ENCODE measurements at places on chromosomes 12 and 14.

DNA sequence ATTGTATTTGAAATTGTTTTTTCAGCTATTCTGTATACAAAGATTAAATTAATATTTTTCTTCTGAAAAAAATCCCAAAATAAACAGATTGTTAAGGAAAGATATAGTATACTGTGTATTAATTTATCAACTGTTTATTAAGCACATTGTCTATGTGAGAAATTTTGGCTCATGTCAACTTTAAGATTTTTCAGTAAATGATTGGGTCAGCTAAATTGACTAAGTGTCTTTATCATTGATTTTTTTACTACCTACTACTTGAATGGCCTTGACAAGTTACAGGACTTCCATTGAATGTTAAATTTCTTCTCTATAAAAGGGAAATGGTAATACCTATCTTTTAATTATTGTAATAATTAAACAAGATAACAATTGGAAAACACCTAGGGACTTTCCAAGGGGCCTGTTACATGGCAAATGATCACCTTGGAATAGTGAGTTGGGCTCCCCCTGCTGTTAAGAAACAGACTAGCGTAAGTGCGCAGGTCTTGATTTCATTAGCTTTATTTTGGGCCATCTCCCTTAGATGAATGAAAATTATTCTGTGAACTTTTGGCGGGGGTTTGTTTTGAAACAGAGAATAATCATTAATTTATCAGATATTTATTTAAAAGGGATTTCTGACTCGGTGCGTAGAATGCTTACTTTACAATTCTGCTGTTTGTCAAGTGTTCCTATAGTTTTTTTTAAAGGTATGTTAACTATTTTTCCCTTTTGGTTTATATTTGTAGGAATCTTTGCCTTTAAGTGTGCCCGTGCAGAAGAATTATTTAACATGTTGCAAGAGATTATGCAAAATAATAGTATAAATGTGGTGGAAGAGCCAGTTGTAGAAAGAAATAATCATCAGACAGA, 14.5 kb upstream of the CCT2 start:
- peak; percentile 79 for DNase-seq

DNA sequence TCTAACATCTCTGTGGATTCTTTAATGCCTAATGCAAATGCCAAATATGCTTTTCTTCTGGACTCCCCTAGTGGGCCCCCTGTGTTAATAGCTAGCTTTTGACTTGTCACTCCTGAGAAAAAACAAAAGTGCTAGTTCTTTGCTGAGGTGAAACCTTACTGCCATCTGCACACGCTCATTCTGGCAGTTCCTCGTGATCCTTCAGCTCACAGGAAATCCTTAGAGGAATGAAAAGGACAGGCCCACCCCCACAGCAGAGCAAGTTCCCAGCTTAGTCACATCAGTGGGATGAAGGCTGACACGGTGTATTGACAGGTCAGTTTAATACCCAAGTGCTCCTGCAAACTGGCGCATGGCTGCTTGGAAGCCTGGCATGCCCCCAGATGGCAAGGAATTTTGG, 165.1 kb upstream of the ATP2B1 start:
- no peak for DNase-seq

GRCh38 chr12:115223322-115223721, 539.3 kb upstream of the TBX3 start:
- no peak for DNase-seq

DNA sequence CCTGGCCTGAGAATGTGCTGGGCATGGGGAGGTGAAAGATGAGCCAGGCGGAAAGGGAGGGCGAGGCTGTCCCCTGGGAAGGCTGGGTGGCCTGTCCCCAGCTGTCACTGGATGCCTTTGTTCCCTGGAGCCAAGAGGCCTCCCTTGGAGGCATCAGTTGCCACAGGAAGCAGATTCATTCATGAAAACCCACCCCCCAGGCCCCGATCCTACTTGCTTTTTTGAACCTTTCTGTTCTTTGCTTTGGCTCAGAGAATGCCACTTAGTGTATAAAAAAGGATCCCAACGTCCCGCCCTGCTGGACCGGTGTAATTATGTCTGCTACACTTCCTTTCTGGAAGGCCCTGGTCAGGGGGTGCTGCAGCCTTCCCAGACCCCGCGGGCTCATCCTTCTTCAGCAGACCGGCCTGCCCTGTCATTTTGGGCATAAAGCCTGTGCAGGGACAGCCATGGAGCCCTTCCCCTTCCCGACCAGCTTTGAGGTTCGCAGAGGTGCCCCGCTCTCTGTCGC, 220.2 kb downstream of the SLC41A2 start:
- no peak for DNase-seq

DNA sequence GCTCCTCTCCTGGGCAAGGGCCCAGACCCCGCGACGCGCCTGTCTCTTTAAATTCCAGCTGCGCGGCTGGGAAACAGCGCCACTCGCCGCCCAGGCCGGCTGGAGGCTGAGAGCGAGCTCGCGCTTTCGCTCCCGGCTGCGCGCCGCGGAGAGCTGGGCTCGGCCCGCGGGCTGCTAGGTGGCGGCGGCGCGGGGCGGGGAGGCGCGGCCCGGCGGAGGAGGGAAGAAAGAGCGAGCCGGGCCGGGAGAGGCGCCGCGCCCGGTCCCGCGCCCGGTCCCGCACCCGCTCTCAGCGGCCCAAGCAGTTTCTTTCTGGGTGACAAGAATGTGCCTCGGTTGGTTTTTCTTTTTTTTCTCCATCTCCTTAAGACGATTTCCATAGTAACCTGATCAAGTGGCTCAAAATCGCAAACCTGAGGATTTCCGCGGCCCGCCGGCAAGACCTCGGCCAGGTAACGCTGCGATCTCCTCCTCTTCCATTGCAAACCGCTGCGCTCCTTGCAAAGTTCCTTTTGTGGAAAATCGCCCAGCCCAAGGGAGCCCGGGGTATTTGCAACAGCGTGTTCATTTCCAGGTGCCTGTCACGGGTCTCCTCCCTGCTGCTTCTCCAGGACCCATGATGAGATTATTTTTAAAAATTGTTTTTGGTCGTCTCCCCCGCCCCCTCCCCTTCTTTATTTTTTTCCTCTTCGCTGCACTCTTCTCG, 259.5 kb upstream of the E2F7 start:
- peak; percentile 57 for DNase-seq
